ENCODE measurements at places on chromosomes 11 and 22. TPM values are rescaled to one million over a fixed set of nuclear protein-coding genes. Genes with fewer than 3 reads are reported as not detected.

DNA sequence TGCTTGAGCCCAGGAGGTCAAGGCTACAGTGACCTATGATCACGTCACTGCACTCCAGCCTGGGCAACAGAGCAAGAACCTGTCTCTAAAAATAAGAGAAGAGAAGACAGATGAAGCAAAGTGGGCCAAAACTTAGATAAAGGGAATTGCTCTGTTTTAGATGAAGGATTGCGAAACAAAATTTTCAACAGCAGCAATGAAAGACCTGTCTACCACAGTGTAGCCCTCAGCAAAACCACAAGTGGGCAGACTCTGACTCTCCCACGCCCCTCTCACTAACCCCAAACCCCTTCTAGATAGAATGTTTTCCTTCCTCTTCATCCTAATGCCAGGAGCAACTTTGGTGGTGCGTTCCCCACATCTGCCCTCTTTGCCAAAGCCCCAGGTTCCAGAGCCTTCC lies 105.6 kb upstream of the ALDH3B2 start:
- no peak for ATAC-seq

DNA sequence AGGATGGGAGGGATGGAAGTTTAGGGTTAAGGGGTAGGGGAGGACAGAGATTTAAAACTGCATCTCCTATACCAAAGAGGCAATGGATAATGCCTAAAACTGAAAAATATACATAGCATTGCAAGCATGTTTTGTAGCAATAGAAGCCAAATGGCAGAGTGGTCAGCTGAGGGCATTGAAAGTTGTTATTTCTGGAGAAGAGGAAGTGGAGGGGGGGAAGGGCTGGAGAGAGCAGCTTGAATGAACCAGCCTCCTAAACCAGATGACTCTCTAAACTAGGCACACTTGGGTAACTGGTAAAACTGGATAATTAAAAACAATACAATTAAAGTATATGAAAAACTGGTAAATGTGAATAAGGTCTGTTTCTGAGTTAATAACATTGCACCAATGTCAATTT lies 70.3 kb upstream of the TP53I11 start:
- no peak for ATAC-seq

DNA sequence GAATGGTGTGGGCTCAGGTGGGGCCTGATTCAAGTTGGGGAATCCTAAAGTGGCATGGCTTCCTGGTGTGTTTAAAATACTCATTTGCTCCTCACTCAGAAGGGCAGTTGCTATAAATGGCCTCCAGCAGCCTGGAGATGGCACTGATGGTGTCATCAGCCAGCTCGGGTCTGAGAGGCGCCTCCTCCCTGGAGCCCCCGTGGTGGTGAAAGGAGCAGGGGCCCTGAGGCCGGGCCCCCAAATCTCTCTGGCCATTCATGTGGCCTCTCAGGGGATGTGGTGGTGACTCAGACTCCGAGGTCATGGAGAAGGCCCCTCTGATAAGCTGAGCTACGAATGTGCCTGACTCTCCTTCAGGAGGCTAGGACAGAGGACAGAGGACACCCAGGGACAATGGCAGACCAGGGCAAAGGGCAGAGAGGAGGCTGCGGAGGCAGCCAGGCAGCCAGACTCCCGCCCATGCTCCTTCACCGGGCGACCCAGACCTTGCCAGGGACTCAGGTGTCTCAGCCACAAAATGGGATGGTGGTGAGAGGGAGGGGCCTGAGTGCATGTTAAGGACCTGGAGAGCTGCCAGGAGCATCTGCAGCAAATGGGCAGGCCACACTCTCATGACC lies 129.2 kb downstream of the CTTN start:
- ATAC-seq, result no peak

- ATAC-seq, result no peak
Measured at GRCh38 chr22:42696331-42696967, 24.2 kb downstream of the A4GALT start.

DNA sequence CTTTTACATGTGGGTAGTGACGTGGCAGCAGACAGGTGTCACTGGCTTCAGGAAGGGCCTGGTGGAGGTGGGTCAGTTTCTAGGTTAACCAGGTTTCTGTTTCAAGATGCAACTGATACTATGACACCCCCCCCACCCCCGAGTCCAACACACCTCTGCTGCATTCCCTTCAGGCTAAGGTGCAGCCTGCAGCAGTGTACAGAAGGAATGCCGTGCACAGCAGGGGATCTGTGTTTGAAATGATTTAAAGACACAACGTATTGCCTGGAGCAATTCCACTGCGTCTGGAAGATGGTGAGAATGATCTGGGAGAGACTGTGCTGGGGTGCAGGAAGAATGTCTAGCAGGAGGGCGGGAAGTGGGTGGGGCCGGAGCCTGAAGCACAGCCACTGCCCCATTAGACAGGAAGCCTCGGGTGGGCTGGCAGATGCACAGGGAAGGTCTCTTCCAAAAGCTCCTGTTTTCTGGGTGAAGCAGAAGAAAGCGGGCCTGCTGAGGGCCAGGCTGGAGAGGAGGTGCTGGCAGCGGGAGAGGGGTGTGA lies 11.9 kb upstream of the TESMIN start:
- no peak for ATAC-seq

DNA sequence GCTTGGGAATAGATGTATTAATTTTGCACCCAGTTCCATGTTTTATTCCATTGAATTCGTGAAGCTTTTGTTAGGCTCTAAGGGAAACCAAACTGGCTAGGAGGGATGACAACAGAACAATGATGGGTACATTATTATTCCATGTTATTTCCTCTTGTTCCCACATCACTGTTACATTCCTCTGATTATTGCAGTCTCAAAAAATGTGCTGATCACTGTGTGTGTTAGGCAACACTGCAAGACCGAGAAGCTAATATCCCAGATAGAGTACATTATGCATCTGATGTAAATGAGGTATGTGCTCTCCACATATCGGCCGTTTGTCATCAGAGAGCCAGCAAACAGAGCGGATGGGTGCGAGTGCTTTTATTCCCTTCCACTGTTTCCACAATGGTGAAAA lies 327.9 kb downstream of the SOX6 start:
- no peak for ATAC-seq

DNA sequence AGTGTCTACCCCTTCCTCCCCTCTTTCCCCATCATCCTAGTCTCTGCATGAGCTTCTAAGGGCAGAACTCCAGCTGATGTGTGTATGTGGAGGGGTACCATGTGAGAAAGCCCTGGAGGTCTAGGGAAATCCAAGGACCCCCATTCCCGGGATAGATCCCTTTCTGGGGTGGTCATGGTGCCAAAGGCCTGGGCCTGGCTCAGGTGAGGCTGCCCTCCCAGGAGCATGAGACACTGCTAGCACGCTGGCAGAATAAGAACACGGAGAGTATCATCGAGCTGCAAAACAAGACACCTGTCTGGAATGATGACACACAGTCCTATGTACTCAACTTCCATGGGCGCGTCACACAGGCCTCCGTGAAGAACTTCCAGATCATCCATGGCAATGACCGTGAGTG lies 19.6 kb downstream of the TUB start:
- ATAC-seq, result no peak

The OR8G5 gene
- not detected for total RNA-seq

The POTEH gene
- total RNA-seq, result not detected

The ART1 gene
- total RNA-seq, result not detected

Data from gastroesophageal sphincter (tissue), 4 donors.